Kidney capillary endothelial cell (primary cell): ENCODE measurements at places on chromosomes 5 and 9.

DNA sequence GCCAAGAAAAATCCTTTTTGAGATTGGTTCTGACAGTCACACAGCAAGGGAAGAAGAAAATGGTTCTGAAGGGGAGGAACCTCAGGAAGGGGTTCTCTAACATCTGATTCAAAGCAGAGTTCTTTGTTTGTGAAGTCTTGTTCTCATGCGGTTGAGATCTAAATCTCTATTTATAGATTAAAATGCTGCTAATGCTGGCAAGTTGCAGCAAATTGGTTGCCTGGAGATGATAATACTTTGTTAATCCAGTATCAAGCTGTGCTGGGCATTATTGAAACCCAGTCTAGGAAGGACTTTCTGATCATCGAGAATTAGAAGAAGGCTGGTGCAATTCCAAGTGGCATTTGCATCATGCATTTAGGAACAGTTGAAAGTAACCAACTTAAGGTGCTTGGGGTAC lies 34.0 kb upstream of the SLC28A3 start:
- no peak for DNase-seq

DNA sequence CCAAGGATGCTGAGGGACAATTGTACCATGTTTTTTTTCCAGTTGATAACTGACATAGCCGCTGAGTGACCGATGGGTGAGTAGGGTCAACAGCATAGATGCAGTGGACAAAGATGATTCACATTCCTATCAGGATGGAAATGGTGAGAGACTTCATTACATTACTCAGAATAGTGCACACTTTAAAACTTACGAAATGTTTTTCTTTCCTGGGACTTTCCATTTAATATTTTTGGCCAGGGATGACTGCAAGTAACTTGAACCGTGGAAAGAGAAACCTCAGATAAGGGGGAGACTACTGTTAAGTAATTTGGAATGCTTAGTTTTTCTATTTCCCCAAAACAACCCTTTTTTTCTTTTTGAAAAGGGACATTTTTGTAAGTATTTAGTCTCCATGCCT lies 3.0 kb upstream of the TUSC1 start:
- DNase-seq = no peak

- no peak for DNase-seq
Measured at GRCh38 chr5:36704131-36704530, 97.7 kb downstream of the SLC1A3 start.

DNA sequence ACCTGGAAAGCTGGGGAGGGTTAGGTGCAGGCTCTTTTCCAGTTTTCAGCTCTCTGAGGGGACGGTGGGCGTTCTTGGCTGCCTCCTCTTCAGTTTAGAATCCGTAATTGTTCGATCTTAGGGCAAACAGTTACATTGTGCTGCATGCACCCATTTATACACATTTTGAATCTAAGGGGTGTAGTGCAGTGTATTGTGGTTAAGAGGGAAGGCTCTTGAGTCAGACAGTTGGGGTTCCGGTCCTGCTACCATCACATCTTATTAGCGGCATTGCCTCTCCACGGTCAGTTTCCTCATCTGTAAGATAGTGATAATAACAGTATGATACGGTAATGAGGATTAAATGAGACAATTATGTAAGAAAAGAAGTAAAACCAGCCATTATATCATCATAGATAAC lies 625 bp downstream of the EXOSC2 start:
- no peak for DNase-seq

DNA sequence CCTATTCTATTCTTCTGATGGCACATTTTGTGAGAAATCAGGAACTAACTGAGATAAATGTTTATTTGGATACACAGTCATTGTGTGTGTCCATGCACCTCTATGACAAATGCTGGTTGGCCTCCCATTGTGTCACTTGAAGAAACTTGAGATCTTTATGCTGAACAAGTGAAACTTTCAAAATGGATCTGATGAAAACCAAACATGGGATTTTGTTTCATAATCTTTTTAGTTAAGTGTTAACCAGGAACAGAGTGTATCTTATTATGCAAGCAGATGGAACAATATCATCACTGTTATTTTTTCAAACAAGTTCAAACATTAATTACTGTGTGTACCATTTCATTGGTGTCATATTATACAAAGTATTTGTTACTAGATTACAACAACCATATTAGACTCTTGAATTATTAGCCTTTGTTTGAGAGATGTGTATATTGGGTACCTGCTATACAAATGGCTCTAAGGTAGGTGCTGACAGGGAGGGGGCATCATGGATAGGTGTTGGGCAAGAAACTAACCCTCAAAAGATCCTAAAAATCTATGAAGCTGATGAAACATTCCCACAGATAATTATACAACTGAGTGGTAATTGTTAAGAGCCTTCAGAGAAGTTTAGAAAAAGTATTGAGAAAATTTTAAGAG lies 159.8 kb downstream of the PALM2AKAP2 start:
- no peak for DNase-seq

- no peak for DNase-seq
Measured at GRCh38 chr5:179930788-179931473, 23.2 kb upstream of the TBC1D9B start.

DNA sequence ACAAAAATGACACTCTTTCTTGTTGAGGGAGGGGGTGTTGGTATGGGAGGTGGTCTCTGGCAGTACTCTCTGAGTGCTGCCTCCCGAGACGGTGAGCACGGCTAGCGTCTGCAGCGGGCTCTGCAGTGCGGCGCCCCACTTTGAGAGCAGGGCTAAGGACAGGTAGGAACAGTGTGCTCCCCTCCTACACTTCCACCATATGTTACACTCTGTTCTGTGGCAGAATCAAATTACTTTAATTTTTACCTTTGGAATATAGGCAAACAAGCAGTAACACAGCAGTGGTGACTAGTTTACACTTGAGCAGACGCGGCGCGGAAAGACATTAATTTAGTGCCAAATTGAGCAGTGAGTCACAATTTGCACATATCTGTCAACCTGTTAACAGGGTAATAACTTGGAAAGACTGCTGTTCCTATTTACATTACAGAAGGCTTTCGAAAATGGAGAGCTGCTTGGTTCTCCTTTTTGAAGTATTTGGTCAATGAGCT lies 136.3 kb downstream of the MED27 start:
- no peak for DNase-seq

DNA sequence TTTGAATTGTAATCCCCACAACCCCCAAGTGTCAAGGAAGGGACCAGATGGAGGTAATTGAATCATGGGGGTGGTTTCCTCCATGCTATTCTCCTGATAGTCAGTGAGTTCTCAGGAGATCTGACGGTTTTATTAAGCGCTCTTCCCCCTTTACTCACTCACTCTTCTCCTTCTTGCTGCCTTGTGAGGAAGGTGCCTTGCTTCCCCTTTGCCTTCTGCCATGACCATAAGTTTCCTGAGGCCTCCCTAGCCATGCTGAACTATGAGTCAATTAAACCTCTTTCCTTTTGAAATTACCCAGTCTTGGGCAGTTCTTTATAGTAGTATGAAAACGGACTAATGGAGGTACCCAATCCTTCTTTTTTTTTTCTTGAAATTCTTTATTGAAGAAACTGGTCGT lies 2.2 kb upstream of the CEP120 start:
- no peak for DNase-seq

DNA sequence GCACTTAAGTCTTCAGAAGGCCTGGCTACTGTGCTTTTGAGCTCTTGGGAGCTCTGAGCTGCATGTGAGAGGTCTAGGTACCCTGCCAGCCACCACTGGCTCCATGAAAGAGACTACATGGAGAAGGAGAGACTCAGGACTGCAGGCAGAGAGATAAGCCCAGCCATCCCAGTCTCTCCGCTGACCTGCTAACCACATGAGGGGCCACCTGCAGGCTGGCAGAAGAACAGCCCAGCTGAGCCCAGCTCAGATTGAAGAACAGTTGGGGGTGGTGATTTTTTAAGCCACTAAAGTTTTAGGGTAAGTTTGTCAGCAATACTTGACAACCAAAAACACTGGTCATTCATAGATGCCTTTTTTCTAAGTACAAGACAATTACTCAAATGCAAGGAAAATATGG lies 205.0 kb upstream of the PRDM9 start:
- DNase-seq = no peak
